GM06990 (cell line): ENCODE measurements at places on chromosomes 16 and 17.

DNA sequence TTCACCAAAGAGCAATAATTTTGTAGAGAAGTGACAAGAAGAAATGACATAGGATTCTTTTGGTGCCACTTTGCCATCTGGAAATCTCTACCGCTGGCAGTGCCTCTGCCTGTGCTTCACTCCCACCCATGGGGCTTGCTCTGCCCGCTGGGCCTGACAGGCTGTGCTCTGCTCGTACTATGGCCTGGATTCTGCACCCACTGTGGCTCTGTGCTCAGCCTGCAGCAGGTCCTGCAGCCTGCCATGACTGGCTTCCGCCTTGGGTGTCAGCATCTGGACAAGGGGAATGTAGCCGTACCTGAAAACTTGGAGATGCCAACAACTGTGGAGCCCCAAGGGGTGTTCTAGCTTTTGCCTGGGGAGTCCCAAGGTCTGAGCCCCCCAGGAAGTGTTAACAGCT lies 792.3 kb downstream of the CDH8 start:
- no peak for DNase-seq

GRCh38 chr17:34920676-34921075 lies 40.6 kb downstream of the CCT6B start:
- no peak for DNase-seq

DNA sequence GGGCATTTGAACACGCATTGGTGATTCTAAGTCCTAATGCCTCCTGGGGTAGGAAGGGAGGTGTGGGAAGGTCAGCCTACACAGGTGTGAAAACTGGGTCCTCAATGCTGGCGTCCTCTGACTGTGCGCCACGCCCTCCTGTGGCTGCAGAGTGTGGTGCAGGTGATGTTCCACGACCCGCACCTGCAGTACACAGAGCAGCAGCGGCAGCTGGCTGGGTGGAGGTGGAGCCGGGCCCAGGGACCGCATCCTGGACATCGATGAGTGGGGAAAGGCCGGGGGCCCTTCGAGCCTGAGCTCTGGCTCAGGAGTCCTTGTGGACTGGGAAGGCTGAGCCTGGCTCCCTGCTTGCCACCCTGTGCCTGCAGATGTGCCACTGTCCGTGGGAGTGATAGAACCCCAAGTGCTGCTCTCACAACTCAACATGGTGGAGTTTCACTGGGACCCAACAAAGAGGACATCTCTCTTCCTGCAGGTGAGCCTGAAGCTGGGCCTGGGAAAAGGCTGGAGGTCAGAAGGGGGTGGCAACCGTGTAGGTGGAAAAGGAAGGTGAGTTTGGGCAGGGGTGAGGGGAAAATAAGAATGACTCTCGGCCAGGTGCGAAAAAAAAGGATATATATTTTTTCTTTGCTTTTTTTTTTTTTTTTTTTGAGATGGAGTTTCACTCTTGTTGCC lies 14.0 kb upstream of the STAC2 start:
- peak; percentile 71 for DNase-seq

GRCh38 chr16:72944757-72945485 lies 103.0 kb downstream of the ZFHX3 start:
- no peak for DNase-seq

GRCh38 chr16:3580686-3581085 lies 3.5 kb upstream of the NLRC3 start:
- DNase-seq: no peak

GRCh38 chr16:84247844-84248243 lies 8.0 kb upstream of the KCNG4 start:
- DNase-seq: no peak
